ENCODE measurements at places on chromosomes 5 and 9.

DNA sequence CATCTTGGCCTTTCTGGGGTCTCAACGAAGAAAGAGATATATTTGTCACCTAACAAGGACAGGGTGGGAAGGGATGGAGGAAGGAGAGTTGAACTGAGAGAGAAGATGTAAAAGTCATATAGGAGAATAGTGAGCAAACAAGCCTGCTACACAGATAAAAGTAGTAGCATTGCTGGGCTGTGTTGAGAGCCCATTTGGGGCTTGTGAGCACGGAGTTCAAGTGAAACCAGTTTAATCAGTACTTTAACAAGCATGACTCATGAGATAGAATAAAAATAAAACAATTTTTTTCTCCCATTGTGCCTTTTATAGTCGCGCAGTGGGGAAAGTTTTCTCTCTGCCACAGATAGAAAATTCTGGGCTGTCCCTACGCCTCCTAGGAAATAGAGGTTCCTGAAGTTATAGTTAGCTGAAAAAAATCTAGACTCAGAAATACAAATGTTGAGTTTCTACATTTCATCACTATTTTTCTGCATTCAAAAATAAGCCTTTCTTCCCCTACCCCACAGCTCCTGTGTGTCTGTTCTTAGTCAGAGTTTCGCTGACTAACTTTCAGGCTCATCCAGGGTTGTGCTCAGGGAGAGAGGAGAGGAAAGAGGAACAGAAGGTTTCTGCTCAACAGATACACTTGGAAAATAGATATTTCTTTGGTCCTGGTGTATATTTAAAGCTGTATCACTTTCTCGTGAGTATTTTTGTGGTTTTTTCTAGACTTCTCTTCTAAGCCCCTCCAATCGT lies 395.8 kb upstream of the ADAMTSL1 start:
- no peak for DNase-seq

GRCh38 chr9:68847765-68848164 lies 142.7 kb downstream of the PIP5K1B start:
- no peak for DNase-seq

DNA sequence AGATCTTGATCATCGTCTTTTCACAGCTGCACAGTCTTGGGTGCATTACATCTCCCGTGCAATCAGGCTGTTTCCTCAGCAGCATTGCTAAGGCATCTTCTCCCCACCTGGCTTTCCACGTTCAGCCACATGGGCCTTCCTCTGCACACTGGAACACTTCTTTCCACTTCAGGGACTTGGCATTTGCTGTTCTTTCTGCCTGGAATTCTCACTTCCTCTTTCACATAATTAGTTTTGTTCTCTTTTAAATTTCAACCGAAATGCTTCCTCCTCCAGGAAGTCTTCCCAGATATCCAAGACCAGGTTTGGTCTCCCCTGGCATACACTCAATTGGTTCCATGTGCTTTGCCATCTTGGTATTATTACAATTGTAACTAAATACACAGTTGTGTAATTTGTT lies 43.8 kb downstream of the WHRN start:
- no peak for DNase-seq

- DNase-seq: no peak
Measured at GRCh38 chr9:128845186-128845931, 15.8 kb upstream of the SPOUT1 start.

DNA sequence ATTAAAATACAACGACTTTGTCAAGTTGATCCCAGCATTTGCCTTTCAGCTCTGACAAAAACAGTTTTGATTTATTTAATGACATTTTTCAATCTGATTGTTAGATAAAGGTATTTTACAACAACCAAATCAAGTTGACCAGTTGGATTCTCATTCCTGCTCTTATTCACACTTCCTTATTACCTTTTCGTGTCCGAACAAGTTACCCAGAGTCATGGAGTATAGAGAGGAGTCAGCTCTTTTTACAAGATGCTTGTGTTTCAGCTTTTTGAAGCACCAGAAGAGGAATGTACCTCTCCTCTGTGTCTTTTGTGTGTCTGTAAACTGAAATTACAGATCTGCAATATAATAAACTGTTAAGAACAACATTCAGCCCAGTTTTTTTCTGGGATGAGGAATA lies 151.3 kb upstream of the TMEM161B start:
- DNase-seq: no peak

DNA sequence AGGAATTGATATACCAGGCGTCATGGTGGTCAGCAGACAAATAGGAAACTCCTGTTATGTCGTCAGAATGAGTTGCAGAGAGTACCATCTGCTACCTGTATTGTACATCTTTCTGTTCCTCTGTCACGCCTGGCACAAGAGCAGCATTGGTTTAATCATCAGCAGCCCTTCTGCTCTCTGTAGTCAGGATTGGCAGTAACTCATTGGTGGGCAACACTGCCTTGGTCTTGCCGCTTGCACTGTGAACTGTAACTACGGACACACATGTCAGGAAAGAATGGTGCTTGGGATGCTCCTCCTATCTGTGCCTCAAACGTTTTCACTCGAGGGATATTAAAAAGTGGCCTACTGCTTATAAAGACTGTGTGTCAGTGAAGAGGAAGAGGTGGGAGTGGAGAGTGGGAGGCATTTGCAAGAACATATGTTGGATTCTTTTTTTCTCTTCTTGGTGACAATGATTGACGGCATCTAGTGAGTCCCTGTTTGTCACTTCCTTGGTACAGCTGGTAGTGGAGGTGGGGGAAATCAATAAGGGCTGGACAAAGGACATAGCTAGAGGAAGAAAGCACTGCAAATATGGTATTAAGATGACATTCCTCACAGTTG lies 76.6 kb downstream of the F2RL2 start:
- peak; percentile 7 for DNase-seq

- DNase-seq: peak; percentile 83
Measured at GRCh38 chr9:126985870-126986498, 71.4 kb downstream of the RALGPS1 start.

- no peak for DNase-seq
Measured at GRCh38 chr5:138640646-138641254, 65.5 kb upstream of the HSPA9 start.

DNA sequence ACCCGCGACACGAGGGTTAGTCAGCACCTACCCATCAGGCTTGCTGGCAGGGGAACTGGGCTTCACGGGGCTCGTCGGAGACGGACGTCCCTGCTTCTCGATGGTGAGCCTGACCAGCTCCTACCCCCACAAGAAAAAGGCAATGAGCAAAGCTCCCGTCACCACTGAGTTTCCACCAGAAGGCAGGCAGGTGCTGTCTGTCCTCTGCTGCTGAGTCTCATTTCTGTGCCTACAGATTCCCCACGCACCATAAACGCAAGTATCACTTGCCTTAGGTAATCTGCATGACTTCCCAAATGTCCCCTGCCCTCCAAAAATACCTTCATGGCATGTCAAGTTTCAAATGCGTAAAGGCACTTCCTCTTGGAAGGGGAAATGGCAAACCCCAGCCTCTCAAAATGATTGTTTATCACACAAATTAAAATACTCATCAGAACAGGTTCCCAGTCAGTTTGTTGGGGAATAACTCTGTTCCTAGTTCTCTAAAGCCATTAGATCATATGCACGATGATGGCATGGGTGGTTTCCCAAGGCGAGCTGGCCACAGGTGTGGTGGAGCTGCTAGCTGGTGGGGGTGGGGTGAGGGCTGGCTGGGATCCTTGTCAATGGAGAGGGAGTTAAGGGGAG lies 85.0 kb downstream of the PRRT1B start:
- DNase-seq: peak; percentile 35

DNA sequence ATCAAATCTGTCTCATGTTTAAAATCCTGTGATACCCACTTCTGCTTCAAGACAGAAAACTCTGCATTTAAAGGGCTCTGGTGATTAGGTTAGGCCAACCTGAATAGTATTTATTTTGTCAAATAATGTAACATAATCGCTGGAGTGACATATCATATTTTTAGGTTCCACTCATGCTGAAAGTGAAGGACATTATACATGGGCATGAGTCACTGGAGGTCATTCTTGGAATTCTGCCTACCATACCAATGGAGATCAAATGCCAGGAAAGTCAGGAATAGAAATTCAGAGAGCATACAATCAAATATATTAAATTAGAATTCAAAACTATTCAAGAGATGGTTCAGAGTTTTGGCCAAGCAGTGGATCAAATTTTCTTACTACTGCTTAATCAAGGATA lies 97.1 kb upstream of the PRSS3 start:
- DNase-seq: no peak

DNA sequence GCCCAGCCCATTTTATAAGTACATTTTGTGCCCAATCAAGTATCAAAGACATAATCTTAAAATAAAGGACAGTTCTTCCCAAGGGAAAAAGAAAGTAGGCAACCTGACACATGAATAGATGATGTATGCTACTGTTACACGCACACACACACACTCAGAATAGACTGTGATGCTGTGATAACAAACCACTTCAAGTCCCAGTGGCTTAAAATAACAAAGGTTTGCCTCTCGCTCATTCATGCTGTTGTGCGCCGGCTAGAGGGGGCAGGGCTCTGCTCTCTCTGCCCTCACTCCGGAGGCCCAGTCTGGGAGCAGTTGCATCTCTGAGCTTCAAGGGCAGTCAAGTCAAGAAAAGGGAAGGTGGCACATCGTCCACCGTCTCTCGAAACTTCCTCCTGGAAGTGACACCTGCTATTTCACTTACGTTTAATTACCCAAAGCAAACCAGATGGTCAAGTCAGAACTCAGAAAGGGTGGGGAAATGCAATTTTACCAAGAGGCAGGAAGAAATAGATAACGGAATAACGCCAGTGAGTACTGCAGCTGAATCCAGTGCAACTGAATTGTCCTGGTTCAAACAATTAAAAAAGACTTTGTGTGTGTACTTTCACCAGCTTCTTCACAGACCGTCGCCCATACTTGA lies 43.3 kb downstream of the ANKRD33B start:
- DNase-seq: no peak

GRCh38 chr9:98600631-98601030 lies 108.1 kb downstream of the GABBR2 start:
- no peak for DNase-seq

DNA sequence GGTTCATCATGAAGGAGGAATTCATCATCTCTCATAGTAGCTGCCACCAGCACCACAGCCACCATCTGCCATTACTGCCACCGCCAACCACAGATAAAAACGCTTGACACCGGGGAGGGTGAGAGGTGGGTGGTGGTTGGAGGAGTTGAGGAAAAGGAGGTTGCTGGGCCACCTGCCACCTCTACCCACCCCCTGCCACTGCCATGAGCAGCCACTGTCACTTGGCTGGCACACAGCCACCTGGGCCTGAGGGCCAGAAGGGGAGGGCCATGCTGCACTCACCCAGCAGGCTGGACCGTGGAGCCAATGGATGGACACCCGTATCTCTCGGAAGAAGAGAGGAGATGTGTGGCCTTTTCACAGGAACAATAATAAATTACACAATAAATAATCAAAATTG lies 31.3 kb upstream of the SLC36A2 start:
- DNase-seq: no peak

DNA sequence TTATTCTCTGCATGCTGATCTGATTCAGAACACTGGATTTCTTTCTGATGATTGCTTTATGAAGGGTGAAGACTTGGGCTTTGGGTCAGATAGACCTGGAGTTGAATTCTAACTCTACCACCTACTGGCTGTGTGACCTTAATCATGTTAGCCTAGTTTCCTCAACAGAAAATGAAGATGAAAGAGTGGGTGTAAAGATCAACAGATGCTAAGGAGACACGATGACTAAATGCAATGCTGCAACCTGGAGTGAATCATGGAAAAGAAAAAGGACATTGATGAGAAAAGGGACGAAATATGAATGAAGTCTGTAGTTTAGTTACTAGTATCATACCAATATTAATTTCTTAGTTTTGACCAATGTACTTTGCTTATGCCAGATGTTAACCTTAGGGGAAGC lies 27.8 kb upstream of the DENND1A start:
- no peak for DNase-seq

DNA sequence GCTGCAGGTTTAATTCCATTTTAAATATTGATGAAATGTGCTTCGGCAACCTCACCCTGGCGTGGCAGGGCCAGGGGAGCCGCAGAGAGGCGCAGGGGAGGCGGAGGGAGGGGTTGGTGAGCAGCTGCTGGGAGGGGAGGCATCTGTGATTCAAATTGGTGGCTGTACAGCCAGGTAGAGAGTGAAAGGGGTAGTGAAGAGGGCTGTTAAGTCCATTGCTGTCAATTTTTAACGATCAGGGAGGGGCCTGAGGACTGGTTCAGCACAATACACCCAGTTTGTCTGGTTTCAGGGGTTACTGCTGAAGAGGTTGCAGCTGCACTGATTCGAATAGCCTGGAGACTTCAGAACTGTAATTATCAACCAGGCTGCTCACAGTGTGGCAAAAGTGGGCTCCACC lies 31.3 kb downstream of the LHX6 start:
- DNase-seq: no peak

- no peak for DNase-seq
Measured at GRCh38 chr9:115200711-115201505, 83.0 kb upstream of the TNC start.

DNA sequence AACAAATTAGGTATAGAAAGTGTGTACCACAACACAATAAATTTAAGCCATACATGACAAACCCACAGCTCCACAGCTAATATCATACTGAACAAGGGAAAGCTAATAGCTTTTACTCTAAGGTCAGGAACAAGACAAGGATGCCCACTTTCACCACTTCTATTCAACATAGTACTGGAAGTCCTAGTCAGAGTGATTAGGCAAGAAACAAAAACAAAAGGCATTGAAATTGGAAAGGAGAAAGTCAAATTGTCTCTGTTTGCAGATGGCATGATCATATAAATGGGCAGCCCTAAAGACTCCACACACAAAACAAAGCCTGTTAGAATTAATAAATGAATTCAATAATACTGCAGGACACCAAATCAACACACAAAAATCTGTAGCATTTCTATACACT lies 548.8 kb downstream of the CTNND2 start:
- DNase-seq: no peak

DNA sequence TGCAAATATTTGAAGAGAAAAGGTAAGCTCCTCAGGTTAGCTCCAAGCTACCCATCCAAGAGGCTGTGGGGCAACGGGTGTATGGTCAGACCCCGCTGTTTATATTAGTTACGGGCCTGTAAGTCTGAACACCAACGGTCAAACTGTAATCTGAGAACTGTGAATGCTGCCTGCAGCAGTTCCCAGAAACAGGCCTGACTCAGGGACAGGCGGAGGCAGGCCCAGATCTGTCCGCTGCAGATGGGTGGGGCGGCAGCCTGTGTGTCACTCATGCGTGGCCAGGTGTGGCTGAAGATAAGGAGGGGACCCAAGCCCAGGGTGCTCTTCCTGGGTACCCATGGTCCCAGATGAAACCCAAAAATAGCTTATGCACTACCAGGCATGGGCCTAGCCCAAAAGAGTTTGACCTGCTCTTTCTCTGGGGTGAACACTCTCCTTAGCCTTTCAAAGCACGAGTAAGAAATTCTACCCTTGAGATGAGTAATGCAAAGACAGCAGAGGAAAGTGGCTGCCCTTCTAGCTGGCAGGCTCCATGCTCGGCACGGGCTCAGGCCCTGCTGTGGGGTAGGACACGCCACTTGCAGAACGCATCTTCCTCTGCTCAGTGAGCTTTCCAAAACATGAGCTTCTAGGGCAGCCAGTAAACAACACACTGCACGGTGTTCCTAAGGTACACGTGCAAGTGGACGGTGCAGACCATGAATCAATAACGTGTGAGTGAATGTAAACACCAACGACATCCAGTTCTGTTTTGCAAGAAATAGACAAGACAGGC lies 9.1 kb downstream of the UBAC1 start:
- DNase-seq: no peak

All from stimulated activated CD4-positive, alpha-beta T cell treated with anti-CD3 and anti-CD28 coated beads, Interleukin-1b, Interleukin-23, amount 100 ng/mL, for 48 hours (primary cell).